ENCODE measurements at places on chromosomes 6 and 20.

- DNase-seq: no peak
These were observed 29.7 kb downstream of the VPS52 start for GRCh38 chr6:33241968-33242367.

DNA sequence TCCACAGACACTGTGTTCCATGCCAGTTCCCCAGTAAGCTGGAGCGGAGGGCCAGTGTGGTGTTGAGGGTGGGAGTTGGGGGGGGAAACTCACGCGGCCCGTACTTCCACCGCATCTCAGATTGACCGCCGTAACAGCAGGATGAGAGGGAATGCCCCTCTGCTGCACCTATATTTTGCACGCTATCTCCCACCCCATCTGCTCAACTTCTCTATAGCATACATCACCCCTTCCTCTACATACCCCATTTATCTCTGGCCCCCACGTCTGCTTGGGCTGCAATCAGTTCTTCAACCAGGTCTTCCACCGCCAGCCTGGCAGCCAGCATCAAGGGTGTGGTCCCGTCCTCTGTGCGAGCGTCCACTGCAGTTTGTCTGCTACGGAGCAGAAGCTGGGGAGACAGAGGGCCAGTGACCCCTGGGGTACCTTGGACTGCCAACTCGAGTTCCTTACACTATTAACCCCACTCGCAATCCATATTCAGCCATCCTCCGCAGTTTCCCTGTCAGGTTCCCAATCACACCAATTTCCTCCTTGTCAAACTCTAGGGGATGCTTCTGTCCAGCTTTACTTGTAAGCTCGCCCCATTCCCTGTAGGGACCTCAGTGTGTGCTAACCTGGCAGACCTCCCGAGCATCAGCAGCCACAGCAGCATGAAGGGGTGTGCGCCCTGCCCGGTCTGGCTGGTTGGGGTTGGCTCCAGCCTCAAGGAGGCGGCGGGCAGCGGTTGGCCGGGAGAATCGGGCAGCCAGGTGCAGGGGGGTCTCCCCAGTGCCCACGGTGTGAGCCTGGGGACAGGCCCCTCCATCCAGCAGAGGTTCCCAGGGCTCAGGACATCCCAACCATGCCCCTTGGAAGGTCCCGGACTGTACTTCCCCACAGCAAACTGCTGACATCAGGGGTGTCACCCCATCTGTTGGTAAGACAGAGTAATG, 4.5 kb upstream of the GPSM3 start:
- no peak for DNase-seq

DNA sequence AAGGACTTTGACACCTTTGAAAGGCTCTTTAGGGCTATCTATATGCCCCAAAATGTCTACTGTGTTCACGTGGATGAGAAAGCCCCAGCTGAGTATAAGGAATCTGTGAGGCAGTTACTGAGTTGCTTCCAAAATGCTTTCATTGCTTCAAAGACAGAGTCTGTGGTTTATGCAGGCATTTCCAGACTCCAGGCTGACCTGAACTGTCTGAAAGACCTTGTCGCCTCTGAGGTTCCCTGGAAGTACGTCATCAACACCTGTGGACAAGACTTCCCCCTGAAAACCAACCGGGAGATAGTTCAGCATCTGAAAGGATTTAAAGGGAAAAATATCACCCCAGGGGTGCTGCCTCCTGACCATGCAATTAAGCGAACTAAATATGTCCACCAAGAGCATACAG, 65.2 kb downstream of the GCNT2 start:
- no peak for DNase-seq

DNA sequence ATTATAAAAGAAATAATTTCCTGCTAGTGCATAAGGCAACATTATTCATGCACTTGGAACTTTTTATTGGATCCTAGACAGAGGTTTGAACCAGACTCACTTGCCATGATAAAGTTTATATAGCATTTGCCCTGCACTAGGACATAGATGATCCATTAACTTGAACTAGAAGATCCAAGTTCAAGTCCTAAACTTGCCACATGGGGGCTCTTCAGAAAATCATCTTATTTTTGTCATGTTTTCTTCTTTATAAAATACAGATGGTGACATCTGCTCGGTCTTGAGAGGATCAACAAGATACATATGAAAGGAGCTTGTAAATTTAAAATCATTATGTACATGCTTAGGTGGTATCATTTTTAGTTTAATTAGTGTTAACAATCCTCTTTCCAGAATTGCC, 94.5 kb downstream of the SIM1 start:
- DNase-seq: no peak

- no peak for DNase-seq
These were observed 24.2 kb upstream of the PNPLA1 start for GRCh38 chr6:36245572-36246061.

All from stimulated activated CD8-positive, alpha-beta memory T cell treated with anti-CD3 and anti-CD28 coated beads, Interleukin-2, amount 100 ng/mL, for 1 hour (primary cell).